ENCODE measurements at places on chromosomes 7 and 10.
A peak's percentile ranks its signal among the peaks of the same experiment; 100 is the strongest.

DNA sequence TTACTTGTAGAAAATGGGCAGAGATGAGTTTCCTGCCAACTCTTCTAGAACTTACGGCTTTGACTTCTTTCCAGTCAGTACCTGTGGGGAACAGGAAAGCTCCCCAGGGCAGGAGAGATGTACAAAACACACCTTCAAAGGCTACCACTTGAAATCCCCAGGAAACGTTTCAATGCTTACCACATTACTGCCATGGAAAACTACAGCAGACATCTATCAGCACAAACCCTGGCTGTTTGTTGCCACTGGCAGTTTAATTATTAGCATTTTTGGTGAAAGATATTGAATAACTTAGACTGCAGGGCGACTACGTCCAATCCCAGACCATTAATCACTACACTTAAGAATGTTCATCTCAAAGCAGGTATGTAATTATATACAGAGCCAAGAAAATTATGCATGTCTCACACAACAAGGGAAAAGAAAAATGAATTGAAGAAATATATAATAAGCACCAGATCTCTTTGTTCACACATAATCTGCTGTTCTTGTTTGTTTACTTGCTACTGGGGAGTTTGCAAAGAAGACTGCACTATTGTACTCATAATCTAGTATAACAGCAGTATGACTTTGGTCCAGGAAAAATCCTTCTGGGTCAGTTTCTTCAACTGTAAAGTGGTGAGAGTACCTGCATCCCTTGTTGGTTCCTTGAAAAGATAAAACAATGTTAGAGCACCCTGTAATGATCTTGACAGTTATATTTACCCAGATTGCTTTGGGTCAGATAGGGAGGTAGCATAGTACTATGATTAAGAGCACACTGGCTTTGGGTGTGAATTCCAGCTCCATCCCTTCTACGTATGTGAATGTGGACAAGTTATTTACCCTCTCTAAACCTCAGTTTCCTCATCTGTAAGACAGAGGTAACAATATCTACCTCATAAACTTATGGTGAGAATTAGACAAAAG lies 138.3 kb downstream of the DOCK4 start:
- DNase-seq = no peak

GRCh38 chr7:50959991-50960390 lies 177.3 kb upstream of the GRB10 start:
- no peak for DNase-seq

GRCh38 chr10:96578633-96579032 lies 8.2 kb downstream of the TM9SF3 start:
- no peak for DNase-seq

- no peak for DNase-seq
Observed at GRCh38 chr10:127991543-127992255, 84.8 kb downstream of the PTPRE start.

GRCh38 chr10:113125612-113126011 lies 175.6 kb downstream of the TCF7L2 start:
- no peak for DNase-seq

GRCh38 chr10:48215486-48216203 lies 58.9 kb downstream of the FRMPD2 start:
- peak; percentile 7 for DNase-seq

- DNase-seq = peak; percentile 32
Observed at GRCh38 chr7:140607441-140607989, 33.1 kb downstream of the DENND2A start.

- DNase-seq = no peak
Observed at GRCh38 chr10:132111871-132112341, 46.2 kb downstream of the JAKMIP3 start.

DNA sequence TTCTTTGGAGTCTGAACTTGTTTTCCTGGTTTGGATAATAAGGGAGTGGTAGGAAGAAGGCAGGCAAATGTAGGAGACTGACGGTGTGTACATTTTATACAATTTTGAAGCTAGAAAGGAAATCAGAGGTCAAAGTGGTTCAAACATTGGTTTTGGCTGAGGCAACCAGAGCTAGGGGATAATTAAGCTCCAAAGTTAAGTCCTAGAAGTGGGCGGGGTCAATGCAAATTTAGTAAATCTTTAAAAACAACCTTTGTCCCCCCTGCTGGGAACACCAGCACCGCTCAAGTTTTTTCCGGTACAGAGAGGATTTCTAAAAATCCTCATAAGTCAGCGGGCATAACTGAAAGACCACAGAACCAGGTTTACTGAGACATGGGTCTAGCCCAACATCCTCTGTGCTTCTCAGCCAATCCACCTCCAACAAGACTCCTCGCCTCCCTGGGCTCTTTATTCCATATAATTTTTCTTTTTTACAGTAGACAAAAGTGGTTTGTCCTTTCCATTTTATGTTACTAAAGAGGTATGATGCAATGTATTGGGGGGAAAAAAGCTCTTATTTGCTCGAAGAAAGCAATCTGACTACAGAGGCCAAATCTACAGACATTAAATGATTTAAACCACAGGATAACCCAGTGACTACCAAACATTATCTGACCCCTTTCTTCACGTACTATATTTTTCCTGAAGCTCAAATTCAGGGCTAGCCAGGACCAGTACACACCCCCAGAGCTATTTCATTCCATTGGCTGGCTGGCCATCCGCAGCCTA lies 1.6 kb downstream of the GLUD1 start:
- peak; percentile 42 for DNase-seq
